ENCODE measurements at places on chromosomes 7 and 10.

DNA sequence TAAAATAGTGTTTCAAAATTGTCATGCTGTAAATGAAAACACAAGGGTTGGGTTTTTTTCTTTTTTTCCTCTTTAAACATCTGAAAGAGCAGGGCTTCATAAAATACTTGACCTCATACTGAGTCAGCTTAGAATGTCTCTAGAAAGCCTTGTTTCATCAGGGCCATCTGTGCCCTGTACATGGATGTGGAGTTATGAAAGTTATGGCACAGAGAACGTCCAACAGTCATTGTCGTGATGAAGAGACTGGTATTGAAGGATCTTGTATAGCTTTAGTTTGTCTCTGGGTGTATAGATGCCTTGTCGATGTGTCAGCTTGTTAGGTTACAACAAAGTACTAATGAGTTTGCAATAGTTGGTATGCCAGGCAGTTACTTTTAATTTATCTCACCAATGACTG, 127.3 kb downstream of the FAM204A start:
- DNase-seq, result no peak

DNA sequence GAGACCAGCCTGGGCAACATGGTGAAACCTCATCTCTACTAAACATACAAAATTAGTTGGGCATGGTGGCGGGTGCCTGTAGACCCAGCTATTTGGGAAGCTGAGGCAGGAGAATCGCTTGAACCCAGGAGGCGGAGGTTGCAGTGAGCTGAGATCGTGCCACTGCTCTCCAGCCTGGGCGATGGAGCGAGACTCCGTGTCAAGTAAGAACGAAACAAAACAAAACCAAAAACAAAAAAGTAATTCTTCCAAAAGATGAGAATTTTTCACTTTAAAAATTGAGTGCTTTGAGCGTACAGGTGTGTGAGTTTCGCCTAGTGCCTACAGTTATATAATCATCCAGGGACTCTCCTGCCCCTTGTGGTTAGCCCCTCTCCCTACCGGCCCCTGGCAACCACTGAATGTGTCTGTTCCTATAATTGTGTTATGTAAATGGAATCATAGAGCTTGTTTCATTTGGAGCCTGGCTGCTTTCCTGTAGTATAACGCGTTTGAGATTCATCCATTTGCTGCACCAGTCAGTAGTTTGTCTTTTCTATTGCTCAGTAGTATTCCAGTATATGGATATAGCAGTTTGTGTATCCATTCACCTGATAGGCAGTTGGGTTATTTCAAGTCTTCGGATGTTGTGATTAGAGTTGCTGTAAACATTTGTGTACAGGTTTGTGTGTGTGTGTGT, 80.0 kb downstream of the RBM33 start:
- DNase-seq, result peak; percentile 1

GRCh38 chr10:6958254-6958653, 378.2 kb upstream of the PRKCQ start:
- no peak for DNase-seq

GRCh38 chr10:106252541-106252940, 912.0 kb downstream of the SORCS1 start:
- no peak for DNase-seq

DNA sequence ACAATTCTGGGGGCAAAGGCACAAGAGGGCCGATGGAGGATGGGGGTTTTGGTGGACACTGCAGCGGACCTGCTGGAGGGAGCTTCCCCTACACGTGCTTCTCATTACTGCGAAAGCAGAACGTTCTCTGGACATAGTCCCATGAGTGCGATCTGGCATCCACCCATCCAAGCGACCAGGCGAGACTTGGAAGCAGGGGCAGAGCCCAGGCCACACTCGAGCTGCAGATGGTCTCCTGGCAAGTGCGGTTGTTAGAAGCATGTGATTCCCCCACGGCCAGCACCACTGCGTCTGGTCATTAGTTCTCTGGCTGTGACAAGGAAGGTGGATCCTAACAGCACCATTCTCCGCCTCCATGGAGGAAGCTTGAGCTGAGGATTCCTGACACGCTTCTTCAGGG, 118.4 kb upstream of the TCERG1L start:
- DNase-seq, result no peak

- DNase-seq, result no peak
Observed at GRCh38 chr7:118843456-118843855, 619.0 kb downstream of the ANKRD7 start.

GRCh38 chr10:78348411-78349164, 314.9 kb downstream of the RPS24 start:
- no peak for DNase-seq

DNA sequence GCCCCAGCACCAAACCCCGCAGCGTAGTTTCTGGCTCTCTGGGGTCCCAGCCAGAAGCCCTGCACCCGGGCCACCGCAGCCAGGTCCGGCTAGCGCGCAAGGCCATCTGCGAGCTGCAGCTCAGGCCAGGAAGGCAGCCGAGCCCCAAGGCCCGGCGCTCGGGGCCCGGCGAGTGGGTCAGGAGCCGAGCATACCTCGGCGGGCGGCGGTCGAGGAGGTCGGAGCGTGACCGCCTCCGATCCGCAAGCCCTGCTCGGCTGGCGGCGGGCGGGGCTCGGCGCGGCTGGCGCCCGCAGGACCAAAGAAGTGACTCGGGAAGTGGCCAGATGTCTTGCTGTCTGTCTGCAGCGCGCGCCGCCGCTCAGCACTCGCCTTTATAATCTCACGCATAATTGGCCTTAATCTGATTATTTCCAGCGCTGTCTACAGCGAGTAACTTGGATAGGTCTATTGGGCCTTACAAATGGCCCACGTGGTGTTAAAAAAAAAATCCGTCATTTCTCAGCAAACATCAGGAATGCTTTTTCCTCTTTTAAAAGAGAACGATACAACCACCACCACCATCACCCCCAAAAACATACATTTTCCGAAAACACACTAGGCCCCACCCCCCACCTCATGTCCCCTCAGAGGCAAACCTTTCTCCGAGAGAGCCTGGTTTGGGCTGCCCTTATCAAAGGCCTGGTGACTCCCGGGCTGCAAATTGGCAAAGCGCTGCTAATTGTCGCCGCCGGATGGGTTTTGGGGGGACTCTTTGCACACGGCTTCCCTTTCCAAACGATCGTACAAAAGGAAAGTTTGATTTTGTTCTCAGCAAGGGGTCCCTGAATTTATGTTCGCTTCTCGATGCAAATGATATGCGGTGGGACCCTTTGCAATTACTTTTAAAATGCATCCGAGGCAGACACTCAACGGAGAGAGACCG, at the start of gene DRGX:
DRGX (minus strand) TSS at position 349 of the 925 bp plus-strand sequence. CDS start 649 bp downstream, outside the sequence.
- no peak for DNase-seq

- DNase-seq, result no peak
Observed at GRCh38 chr10:111944331-111944730, 239.2 kb downstream of the GPAM start.

DNA sequence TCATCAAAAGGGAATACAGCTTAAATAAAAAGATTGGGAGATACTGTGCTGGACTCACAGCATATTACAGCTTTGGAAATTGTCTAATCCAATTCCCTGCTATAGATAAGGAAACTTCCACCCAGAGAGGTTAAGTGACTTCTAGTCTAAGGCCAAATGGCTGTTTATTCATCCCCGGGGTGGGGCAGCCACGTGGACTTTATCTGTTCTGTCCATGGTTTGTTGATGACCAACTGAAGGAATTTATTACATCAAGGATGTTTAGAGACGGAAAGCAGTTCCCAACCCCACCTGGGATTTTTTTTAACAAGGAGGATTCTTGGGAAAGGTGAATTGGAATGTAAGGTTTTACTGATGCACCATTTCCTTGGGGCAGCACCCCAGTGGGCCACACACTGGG, 88.6 kb downstream of the ATXN7L1 start:
- DNase-seq, result no peak

DNA sequence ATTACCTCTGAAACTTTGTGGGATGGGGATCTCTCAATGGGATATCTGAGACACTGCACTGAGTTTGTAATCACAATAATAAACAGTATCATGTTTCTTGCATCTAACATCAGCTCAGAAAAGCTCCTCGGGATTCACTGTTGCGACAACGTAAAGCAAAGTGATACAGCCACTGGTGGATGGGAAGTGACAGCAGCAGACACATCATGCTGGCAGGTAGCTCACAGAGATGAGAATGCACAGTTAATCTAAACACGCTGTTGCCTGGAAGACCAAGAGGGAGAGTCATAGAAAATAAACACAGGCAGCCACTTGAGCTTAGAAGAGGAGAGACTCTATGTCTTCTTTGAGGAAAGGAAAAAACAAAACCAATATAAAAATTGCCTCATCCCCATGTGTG, 513.8 kb downstream of the MAGI2 start:
- no peak for DNase-seq

- no peak for DNase-seq
Observed at GRCh38 chr10:103280031-103280430, 3.1 kb downstream of the INA start.

- DNase-seq, result peak; percentile 23
Observed at GRCh38 chr10:104406715-104407650, 53.4 kb downstream of the CFAP58 start.

DNA sequence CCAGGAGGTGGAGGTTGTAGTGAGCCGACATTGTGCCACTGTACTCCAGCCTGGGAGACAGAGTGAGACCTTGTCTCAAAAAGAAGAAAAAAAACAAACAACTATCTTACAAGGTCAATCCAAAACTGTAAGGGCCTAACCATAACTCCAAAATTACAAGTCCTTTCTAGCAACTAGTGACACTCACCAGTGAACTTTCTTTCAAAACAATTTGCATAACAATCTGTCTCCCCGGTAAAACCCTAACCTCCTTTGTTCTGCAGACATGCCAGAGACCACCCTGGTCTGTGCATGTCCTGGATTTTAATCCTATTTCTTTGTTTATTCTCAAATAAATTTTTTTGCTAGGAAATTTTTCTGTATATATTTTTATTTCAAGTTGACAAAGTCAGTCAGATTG, 68.1 kb downstream of the EXOC6 start:
- DNase-seq, result no peak

DNA sequence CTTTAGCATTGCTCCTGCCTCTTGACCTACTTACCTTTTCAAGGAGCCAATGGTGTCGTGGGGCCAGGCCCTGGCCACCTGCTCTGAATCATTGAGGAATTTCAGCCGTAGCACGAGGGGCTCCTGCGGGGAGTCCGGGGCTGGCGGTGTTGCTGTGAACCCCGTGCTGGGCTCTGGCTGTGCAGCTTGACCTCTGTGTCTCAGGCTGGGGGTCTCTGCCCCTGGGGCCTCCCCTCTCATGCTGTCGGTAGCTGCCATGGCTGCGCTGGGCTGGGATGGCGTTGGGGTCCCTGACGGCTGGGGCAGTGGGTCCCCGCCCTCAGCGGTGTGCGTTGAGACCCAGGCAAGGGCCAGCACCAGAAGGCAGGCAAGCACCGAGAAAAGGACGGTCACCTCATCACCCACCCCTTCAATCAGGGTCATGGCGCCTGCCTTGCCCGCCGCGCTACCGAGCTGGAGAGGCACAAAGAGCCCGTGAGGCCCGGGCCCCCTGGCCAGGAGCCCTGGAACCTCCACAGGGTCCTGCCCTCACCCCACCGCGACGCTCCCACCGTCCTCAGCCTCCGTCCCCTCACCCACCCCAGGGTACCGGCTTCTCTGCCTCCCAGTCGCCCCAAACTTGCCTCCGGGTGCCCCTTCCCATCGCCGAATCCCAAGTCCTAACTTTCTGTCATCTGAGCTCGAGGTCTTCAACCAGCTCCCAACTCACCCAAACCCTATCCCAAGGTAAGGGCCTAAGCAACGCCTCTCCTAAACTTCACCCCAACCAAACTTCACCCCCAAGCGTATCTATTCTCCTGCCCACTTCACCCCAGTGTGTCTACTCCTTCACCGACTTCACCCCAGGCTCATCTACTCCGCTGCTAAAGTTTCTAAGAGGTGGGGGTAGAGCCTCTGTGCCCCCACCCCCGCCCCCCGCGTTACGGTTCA, 887 bp downstream of the TMUB1 start:
- no peak for DNase-seq

- peak; percentile 55 for DNase-seq
Observed at GRCh38 chr10:118590334-118590733, 5.1 kb downstream of the PRLHR start.

GRCh38 chr10:124315591-124316270, 103.0 kb downstream of the OAT start:
- DNase-seq, result no peak

- DNase-seq, result no peak
Observed at GRCh38 chr10:124995605-124996004, 53.7 kb downstream of the ZRANB1 start.

DNA sequence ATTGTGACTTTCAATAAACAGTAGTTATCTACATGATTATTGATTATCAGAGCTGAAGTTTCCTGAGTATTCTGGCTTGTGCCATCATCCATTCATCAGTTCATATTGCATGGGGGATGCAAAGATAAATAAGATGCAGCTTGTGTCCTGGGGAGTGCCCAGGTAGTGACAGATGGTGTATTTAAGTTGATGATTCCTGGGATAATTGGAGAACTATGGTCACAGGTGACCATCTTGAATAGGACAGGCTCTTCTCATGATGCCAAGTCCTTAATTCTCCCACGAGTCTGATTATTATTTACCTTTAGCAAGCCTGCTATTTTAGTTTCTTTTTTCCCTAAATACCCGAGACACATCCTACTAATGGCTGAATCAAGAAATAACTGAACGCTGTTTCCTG, 64.9 kb downstream of the PLPP4 start:
- no peak for DNase-seq

DNA sequence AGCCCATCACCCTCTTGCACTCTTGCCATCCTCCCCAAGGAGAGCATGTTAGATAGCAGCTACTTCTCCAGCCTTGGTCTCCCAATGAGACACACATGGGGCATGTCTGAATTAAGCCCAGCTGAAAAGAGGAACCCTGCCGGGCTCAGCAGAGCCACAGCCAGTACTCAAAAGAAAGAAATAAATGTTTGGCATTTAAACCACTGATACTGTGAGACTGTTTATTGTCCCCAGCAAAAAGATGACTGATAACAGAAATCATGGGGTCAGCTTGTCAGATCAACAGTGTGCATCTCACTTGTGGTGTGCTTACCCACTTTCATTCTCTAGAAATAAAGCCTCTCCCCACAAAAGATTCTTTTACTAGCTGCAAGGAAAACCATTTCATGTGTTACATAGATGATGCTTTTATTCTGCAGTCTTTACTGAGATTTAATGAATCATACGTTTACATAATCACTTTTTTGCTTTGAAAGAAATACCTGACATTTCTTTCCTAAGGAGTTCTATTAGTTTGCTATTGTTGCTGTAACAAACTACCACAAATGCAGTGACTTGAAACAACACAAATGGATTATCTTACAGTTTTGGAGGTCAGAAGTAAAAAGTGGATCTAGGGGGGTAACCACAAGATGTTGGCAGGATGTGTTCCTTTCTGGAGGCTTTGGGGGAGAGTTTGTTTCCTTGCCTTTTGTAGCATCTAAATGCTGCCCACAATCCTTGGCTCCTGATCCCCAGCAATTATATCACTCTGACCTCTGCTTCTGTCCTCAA, 20.9 kb downstream of the ANKRD7 start:
- DNase-seq, result no peak
